GM04504 (cell line): ENCODE measurements at places on chromosomes 7 and 10.

- no peak for DNase-seq
Measured at GRCh38 chr10:75705426-75705825, 274.0 kb downstream of the LRMDA start.

GRCh38 chr10:77478247-77478961 lies 159.2 kb downstream of the KCNMA1 start:
- DNase-seq = peak; percentile 83

- DNase-seq = no peak
Measured at GRCh38 chr7:139850906-139851305, 21.8 kb downstream of the TBXAS1 start.

GRCh38 chr10:62707810-62708209 lies 96.7 kb upstream of the ADO start:
- no peak for DNase-seq

DNA sequence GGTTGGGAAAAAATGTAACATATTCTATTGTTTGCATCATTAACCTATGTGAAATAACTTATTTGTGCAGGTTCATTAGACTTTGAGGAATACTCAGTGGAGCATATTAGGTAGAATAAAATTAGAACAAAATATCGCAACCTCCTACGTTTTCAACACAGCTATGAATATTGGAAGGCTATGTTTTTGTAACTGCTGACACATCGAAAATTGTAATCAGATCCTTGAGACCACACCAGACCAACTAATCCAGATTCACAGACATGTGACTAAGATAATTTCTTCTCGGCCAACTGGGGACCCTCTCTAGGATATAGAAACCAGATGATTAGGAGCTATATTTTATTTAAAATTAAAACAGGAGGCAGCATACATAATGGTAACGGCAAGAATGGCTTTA lies 77.5 kb upstream of the VWC2 start:
- DNase-seq = no peak

- no peak for DNase-seq
Measured at GRCh38 chr7:130151591-130152492, 53.4 kb downstream of the TMEM209 start.

- no peak for DNase-seq
Measured at GRCh38 chr10:129968020-129968852, 4.2 kb upstream of the EBF3 start.

DNA sequence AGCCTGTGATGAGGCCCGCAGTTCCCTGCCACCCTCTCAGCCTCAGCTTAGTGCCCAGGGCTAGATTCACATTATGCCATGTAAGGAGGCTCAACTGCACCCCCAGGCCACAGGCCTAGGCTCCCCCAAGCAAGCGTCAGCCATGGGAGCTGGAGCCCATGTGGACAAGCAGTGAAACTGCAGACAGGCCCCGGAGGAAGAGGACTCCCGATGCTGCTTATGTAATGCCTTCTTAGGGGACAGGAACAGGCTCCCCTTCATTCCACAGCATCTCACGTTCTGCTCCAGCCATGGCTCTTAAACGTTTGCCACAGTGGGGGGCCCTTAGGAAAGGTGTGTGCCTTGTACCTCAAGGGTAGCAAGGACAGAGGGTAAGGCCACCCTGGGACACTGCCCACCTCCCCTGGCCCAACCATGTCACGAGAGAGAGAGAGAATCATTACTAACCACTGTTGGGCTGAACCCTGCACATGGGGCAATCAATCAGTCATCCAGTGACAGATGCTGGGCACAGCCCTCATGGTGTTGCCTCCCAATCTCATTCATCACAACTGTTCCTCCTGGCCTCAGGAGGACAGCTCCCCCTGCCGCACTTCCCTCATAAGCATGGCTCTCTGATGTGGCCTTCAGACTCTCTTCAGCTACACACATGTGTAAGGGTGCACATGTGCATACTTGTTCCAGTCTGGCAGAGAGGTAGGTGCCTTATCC lies 263.0 kb downstream of the GRID1 start:
- DNase-seq = no peak

- peak; percentile 23 for DNase-seq
Measured at GRCh38 chr7:121547544-121548092, 151.5 kb upstream of the FAM3C start.

GRCh38 chr7:151383638-151384351 lies 26.0 kb downstream of the WDR86 start:
- no peak for DNase-seq

- no peak for DNase-seq
Measured at GRCh38 chr10:110817614-110818013, 54.1 kb upstream of the PDCD4 start.
